ENCODE measurements at places on chromosomes 3 and 15.

DNA sequence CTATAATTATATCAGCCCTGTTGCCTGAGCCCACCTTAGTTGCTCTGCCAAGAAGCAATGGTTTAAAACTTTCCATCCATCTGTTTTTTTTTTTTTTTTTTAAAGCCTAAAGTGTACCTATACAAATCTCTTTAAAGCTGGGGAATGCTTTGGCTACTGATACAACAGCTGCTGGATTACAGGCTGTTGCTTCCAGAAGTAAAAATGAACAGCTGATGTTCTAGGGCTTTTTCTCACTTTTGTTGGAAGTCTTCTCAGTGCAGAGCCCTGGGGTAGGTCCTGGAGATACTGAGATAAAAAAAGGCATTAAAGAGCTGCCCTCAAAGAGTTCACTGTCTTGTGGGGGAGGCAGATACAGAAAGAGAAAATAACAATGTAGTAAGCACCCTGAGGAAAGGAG, 218.1 kb downstream of the NLGN1 start:
- no peak for DNase-seq

- no peak for DNase-seq
Measured at GRCh38 chr15:38576837-38577236, 12.2 kb upstream of the RASGRP1 start.

- DNase-seq = no peak
Measured at GRCh38 chr15:81015621-81016488, 15.1 kb downstream of the TLNRD1 start.

DNA sequence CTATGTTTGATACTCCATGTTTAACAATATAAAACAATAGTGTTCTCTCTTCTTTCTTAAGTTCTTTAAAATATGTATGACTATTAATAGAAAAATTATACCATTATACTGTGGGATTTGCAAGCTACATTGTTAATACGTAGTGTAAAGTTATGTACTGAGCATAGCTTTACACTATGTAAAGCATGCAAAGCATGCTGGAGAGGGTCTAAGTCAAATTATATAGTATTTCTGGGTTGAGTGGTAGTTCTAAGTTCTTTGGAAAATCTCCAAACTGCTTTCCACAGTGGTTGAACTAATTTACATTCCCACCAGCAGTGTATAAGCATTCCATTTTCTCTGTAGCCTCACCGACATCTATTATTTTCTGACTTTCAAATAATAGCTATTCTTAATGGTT, 253.0 kb downstream of the RAP2B start:
- DNase-seq = no peak

GRCh38 chr3:116259984-116260383, 185.3 kb downstream of the LSAMP start:
- no peak for DNase-seq

DNA sequence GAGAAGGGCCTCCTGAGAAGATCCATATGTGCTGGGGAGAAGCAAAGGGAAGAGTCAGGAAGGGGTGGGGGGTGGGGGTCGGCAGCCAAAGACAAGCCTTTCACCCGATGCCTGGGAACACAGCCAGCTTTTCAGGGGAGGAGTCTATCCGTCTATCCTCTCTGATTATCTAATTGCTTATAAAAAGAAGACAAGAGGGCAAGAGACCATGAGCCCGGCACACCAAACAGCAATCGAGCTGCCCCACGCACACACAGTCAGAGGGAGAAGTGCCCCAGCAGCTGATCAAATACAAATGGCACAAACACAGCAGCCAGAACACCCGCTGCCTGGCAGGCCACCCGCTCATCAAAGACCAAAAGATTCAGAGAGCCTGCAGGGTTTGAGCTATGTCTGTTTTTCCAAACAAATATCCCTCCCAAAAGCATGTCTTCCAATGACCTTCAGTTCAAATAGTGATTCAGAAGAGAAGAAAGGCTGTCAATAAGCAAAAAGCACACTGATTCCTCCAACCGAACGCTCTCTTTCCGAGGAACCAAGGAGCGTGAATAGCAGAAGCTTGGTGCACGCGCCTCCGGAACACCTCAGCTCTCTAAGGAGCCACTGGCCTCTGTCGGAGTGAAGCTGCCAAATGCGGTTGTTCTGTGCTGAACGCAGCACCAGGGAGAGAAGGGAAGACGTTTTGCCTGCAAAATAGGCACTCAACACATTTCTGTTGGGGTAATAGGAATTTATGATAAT, 419.2 kb downstream of the OCA2 start:
- no peak for DNase-seq

GRCh38 chr3:42447481-42447880, 37.1 kb upstream of the LYZL4 start:
- no peak for DNase-seq

- DNase-seq = no peak
Measured at GRCh38 chr3:42224658-42225421, 41.1 kb downstream of the CCK start.

GRCh38 chr3:64462203-64462602, 225.6 kb downstream of the ADAMTS9 start:
- no peak for DNase-seq

DNA sequence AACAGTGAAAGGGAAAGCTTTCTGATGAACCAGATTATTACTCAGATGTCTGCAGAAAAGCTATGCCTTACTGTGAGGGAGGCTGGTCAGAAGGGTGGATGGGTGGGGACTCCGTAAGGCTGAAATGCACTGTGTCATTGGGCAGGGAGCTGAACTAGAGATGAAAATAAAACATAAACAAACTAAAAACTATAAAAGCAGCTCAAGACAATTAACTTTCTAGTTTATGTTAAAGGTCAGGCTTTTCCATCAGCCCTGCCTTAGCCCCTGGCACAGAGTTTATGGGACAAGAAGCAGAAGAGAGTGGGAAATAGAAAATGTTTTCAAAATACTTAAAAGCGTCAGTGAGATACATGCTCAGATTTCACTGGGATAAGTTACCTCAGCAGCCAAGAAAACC, 310.0 kb upstream of the UBE2E2 start:
- no peak for DNase-seq

All from stimulated activated CD8-positive, alpha-beta memory T cell treated with anti-CD3 and anti-CD28 coated beads, Interleukin-4, amount 100 ng/mL, for 4 hours (primary cell).